Posterior vena cava (tissue), 2 donors: ENCODE measurements at places on chromosomes 6 and 20.

GRCh38 chr6:56850626-56851025 lies 104.3 kb upstream of the BEND6 start:
- no peak for DNase-seq

- DNase-seq: no peak
Measured at GRCh38 chr6:149717255-149717587, 680 bp downstream of the LATS1 start.

DNA sequence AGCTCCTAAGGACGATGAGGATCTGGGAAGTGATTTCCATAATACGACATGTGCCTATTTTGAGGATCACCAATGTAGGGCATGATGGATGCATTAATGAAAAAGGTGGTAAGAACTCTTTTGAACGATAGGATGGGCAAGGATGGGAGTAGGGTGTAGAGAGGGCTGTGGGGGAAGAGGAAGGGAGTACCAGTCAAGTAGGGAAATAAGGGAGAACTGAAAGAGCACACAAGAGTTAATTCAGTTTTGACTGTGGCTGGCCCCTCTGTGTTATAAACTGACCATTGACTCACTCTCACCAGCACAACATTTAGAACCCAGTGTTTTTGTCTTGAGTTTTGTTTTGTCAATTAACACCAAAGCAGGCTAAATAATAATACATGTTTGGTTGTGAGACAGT lies 33.0 kb downstream of the SLC35D3 start:
- DNase-seq: no peak

GRCh38 chr20:4829514-4830215 lies 108.0 kb downstream of the PRND start:
- DNase-seq: no peak

- no peak for DNase-seq
Measured at GRCh38 chr6:156842598-156843250, 65.5 kb downstream of the ARID1B start.

GRCh38 chr6:16669227-16669626 lies 92.0 kb downstream of the ATXN1 start:
- DNase-seq: no peak

DNA sequence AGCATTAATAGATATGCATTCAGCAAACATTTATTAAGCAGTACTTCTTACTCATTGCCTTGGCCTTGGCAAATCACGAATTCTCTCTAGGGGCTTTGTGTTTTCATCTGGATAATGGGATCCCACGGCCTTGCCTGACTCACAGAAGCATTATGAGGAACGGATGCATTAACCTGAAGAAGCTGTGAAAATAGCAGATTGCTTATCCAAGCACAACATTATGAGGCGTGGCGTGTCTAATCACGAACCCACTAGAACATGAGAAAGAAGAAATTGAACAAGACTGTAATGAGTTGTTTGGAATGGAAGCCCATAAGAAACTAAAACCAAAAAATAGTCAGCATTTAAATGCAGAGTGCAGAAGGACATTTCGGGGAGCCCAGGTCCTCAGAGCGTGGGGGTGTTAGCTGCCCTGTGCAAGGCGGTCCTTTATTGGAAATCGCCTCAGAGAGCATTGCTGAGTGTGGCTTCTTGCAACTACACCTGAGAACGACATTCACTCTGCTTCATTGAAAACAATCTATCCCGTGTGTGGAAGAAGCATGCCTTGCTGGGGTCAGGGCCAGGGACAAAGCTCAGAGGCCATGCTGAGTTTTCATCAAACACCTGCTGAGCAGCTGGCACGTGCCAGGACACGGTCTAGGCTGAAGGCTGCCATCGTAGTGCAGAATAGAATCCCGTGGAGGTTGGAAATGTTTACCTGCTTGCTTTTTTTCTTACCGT lies 179.9 kb downstream of the ZDHHC14 start:
- no peak for DNase-seq

GRCh38 chr20:45313943-45314342 lies 5.8 kb upstream of the MATN4 start:
- DNase-seq: no peak

- DNase-seq: no peak
Measured at GRCh38 chr6:17204533-17204932, 76.6 kb upstream of the RBM24 start.

DNA sequence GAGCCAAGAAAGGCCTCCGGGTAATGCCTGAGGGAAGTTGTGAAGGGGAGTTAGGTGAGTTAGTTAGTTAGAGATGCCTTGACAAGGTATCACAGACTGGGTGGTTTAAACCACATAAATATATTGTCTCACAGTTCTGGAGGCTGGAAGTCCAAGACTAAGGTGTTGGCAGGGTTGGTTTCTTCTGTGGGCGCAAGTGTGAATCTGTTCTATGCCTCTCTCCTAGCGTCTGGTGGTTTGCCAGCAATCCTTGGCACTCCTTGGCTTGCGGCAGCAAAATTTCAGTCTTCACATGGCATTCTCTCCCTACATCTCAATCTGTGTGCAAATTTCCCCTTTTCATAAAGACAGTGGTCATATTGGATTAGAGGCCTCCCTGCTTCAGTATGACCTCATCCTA lies 29.7 kb upstream of the RANBP9 start:
- no peak for DNase-seq

DNA sequence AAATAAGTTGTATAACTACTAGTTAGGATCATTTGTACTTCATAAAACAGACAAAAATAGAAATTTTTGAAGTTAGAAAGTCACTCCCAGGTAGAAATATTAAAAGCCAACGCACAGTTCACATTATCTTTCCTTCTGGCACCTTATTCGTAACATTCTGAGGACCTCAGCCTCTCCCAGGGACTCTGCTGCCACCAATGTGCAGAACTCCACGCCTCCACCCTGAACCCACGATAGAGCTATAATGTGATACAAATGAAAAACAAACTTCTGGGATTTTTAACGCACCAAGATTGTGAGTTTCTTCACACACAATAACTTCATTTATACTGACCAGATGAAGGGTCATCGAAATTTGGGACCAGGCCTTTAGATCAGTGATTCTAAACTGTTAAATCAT lies 9.5 kb downstream of the BMP7 start:
- no peak for DNase-seq

DNA sequence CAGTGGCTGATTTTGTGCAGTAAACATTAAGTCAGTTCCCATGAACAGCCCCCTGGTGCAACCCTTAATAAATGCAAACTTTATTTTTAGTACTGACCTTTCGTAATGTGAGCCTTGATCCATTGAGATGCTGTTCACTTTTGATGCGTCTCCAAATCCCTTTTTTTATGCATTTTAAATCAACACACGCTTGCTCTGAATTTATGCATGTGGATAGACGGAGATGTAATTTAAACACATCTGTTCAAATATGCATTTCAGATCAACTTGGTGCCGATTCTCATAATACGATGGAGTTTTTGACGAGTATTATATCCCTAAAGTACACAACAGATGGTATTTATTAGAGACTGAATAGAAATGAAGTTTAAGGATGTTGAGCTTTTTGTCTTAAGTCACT lies 505.7 kb downstream of the CDKAL1 start:
- no peak for DNase-seq

DNA sequence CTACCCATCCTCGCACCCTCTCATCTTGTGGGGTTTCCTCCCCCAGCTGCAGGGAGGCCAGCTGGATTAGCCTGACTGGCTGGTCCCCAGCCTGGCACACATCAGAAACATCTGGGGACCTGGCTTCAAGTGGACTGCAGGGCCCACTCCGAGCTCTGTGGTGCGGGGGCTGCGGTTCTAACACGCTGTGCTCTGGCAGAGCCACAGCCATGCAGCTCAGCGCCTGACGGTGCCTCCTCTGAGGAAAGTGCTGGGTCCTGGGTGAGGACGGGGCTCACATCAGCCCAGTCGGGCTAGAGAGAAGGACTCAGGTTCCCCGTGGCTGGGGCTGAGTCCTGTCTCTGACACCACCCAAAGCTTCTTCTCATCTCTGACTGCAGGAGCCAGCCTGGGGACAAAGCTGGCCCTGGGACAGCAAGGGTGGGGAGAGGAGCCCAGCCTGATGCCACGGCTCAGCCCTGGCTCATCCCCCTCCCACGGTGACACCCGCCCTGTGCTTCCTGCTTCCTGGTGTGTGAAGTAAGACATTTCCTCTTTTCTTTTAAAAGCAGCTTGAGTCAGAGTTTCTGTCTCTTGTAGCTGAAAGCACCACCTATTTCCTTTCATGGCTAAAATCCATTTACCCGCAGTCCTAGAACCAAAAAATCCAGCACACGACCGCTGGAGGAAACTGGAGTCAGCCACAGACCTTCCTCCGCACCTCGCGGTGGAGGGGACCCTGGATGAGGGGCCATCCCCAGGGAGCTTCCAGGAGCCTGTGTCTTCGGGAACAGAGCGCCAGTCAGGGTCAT lies 127.4 kb upstream of the AFDN start:
- DNase-seq: peak; percentile 92

DNA sequence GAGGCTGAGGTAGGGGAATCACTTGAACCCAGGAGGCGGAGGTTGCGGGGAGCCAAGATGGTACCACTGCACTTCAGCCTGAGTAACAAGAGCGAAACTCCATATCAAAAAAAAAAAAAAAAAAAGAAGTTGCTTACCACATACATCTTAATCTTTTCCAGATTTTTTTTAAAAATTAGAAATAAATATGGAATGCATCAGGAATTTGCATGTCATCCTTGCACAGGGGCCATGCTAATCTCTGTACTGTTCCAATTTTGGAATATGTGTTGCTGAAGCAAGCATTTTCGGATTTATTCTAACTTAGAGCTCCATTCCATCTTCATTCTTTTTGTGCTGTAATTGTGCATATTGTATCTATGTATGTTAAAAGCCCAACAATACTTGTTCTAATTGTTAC lies 62.5 kb downstream of the TRPC4AP start:
- DNase-seq: no peak

DNA sequence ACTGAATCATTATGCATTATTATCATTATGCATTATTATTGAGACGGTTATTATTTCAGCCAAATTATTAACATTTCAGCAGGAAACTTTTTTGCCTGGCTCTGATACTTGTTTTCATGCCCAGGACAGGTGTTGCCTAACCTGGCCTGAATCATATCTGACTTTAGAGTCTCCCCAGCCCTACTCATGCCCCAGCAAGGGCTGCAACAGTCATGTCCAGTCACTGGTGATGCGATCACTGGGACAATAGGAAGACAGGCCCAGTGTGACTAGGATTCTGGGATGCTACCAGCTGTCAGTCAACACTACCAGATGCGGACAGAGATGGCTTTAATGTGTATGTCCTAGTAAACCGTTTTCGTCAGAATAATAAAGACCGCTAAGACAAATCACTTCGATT lies 285.0 kb downstream of the KHDC1L start:
- no peak for DNase-seq

DNA sequence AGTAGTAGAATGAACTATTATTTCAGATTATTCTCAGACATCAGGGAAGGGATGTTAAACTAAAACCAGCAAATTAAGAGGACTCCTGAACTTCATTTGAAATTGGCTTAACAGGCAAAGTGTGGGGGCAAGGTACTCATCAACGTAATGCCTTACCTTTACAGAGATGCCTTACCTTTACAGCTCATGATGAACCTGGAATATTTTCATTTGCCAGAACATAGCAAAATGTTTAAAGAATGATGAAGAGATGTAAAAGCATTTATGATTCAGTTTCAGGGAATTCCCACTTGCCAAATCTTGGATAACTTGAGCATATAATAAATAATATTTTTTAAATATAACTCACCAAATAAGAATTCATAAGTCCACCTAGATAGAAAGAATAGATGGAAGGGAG lies 207.5 kb downstream of the TINAG start:
- no peak for DNase-seq

GRCh38 chr6:84282550-84282949 lies 55.1 kb upstream of the CEP162 start:
- no peak for DNase-seq

GRCh38 chr6:158018041-158018771 lies 36.5 kb downstream of the SYNJ2 start:
- no peak for DNase-seq

DNA sequence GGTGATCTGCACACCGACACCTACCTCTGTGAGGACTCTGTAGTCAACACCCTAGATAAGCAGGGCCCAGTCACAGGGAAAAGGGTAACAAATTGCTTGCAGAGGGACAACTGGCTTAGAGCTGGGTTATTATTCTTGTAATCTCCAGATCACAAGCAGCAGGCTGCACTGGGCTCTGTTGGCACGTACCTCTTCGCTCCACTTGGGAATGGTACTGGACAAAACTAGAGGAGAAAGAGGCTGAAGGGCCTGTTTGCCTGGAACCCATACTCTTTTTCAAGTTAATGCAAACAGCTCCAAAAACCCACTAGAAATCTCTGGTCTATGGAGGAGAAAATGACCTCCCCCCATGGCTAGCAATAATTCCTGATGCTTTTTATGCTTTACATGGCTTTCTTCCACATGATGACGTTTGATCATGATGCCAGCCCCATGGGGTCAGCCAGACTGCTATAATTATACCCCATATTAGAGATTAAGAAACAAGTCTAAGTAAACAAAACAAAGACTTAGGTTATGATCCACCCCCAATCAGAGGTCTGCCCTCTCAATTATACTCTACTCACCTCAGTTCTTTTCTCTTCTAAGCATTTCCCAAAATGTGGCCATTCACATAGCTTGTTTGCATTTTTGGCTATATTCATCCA lies 190.0 kb downstream of the UNC5CL start:
- no peak for DNase-seq

DNA sequence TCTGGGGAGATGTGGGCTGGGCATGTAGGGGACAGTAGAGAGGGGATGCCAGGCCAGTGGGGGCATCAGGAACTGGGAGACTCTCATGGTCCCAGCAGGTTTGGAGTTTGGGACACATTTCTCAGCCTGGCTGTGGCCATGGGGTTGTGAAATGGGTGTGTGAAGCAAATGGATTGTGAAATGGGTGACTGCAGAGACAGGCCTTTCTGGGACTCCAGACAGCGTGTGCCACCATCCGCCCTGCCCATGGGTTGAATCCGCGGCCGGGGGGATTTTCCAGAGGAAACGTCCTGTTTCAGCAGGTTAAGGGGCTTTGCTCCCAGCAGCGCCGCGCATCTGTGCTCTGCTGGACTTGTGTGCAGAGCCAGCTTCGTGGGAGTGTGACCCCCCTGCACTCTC lies 3.7 kb upstream of the PMEPA1 start:
- DNase-seq: no peak
